HEK293T (cell line): ENCODE measurements at places on chromosomes 1 and 21.

- DNase-seq, result peak; percentile 58
Observed at GRCh38 chr1:183022202-183023145, 746 bp upstream of the LAMC1 start.

DNA sequence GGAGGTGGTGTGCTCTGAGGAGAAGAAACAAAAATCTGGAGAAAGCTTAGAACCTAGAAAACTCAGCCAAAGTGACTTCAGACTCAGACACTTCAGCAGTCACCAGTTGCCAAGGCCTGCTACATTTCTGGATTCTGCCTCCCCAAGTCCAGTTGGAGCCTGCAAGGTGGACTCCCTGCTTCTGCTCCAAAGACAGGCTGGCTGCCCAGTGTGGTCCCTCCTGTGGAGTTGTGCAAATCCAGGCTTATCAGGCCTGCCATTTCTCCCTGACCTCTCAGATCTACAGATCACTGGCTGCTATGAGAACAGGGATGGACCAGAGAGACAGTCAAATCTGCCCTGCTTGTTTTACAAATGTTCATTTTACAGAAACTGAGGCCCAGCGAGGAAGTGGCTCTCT lies 9.9 kb downstream of the CACHD1 start:
- no peak for DNase-seq

DNA sequence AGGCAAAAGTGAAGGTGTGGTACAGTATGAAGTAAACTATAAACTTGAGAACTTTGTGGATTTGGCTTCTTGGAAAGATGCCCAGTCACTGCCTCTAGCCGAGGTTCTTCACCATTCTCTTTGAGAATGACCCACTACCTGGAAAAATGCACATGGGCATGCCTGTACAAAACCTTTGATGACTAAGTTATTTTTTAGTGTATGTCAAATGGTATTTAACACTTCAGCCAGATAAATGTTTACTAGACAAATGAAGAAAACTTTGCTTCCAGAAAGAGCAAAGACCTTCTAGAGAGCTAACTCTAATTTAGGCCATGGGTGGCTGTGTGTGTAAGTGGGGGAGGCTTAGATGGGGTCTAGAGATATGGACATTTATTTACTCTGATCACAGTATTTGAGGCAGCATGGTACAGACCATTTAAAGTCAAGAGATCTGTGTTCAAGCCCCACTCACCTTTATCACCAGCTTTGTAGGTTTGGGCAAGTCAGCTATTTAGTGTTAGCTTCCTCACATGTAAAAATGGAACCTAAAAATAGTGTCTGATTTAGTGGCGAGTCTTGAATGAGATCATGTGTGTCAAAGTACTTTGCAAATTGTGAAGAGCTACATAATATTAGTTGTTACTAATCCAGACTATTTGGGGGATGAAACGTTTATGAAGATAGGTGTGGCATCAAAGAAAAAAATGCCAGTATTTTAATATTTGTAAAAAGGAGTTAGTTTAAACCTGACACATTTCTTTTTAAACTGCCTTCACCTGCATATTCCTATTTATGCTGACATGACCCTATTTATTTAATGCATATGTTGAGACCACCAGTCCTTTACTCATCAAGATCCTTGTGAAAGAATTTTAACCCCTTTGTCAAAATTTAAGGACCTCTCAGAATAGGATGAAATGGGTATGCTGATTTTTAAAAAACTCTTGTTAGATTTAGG lies 20.2 kb downstream of the NFYC start:
- no peak for DNase-seq

DNA sequence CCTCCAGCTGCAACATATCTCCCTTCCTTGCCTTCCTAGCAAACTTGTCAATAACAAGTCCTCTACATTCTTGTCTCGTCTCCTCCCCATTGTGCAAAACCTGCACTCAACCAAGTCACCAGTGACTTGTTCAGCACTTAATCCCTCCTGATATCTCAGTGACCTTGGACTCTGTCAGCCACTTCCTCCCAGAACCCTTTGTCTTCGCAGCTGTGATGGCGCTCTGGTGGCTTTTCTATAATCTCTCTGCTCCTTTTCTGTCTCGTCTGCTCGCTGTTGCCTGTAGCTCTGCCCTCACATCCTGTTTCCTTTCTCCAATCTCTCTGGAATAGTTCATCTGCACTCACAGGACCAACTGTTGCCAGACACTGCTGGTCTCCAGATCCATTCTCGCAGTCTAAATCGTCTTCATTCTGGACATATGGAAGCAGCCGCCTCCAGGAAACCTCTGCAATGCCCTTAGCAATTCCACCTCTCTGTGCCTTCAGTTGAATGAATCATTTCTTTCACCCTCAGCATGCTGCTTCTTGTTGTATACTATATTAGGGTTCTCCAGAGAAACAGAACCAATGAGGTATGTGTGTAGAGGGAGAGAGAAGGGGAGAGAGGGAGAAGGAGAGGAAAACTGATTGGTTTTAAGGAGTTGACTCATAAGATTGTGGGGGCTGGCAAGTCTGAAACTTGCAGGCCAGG lies 17.4 kb upstream of the IFNAR2 start:
- DNase-seq, result no peak

DNA sequence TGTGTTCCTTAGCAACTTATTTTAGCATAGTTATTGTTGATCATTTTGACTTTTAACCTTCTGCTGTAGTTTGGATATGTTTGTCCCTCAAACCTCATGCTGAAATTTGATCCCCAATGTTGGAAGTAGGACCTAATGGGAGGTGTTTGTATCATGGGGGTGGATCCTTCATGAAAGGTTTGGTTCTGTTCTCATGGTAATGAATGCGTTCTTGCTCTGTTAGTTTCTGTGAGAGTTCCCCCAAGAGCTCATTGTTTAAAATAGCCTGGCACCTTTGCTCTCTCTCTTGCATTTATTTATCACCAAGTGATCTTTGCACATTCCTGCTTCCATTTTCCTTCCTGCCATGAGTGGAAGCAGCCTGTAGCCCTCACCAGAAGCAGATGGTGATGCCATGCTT lies 372.1 kb upstream of the VAMP3 start:
- no peak for DNase-seq

- DNase-seq, result no peak
Observed at GRCh38 chr1:76428028-76428427, 353.5 kb downstream of the ST6GALNAC3 start.

DNA sequence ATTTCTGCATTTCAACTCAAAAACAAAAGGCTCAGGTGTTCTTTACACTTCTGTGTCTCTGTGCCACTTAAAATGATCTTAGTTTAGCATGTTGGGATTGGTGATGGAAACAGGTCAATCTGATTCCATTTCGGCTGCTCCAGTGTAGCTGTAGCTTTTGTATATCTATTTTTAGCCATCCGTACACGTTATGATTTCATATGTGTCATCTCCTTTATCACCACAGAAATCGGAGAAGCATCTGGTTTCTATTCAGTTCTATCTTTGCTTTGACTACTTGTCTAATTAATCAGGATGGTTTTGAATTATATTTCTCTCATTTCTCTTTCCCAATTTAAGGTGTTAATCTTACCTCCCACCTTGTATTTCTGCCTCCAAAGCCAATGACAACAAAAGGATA lies 41.1 kb downstream of the RGS21 start:
- no peak for DNase-seq

DNA sequence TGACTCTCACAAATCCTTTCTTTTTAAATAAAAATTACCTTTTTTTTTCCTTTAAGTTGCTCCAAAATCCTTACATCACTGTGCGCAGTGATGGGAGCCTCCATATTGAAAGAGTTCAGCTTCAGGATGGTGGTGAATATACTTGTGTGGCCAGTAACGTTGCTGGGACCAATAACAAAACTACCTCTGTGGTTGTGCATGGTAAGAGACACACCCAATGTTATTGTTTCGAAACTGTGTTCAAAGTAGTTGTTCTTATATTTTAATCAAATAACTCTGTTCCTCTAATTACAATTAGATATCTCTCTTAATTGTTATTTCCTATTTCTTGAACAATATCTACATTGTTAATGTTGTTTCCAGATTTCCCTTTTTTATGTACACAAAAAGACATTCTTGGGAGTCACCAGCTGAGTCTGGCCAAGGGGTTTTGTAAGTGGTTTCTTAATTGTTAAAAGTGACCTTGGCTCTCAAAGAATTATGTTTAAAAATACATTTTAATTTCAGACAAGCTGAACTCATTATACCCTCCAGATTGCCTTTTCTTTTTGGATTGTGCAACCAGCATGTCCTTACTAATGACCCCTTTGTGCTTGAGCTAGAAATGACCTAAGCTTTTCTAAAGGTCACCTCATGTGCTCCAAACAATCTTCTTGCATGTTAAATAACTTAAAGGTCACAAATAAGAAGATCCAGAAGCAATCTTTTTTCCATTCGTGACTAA lies 250.1 kb downstream of the HMCN1 start:
- no peak for DNase-seq

- DNase-seq, result no peak
Observed at GRCh38 chr1:183310753-183311479, 107.3 kb downstream of the NMNAT2 start.

GRCh38 chr1:234745276-234745675 lies 135.3 kb upstream of the IRF2BP2 start:
- no peak for DNase-seq

DNA sequence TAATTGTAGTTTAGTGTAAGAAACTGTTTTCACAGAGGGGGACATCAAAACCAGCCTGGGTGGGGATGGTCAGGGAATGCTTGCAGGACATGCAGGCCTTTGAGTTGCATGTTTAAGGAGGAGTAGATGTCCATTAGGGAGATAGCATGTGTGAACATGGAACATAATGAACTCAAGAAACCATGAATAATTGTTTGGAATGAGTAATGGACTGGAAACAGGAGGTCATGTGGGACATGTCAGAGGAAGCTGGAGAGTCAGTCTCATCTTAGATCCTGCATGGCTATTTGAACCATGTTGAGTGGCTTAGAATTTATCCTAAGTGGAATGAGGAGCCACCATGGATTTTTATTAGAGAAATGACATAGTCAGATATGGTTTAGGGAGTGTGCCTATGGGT lies 86.4 kb downstream of the RPE65 start:
- DNase-seq, result no peak

DNA sequence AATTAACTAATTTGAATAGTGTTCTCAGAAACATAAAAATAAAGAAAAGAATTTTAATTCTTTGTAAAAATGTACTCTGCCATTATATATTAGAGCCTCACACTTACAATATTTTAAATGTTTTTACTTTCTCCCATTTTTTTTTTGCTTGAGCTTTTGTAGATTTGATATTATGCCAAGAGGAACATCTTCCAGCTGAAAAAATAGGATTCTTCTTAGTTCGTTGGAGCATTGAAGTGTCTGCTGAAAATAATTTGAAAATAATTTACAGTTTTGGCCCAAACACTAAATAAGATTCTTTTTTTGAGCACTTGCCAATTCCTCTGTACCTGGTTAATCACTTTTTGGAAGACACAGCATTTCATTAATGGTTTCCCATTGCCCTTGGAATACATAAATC lies 175.0 kb upstream of the COL11A1 start:
- DNase-seq, result no peak

- no peak for DNase-seq
Observed at GRCh38 chr1:18929686-18930085, 26.8 kb downstream of the IFFO2 start.

- no peak for DNase-seq
Observed at GRCh38 chr1:5001466-5001865, 347.1 kb downstream of the AJAP1 start.

DNA sequence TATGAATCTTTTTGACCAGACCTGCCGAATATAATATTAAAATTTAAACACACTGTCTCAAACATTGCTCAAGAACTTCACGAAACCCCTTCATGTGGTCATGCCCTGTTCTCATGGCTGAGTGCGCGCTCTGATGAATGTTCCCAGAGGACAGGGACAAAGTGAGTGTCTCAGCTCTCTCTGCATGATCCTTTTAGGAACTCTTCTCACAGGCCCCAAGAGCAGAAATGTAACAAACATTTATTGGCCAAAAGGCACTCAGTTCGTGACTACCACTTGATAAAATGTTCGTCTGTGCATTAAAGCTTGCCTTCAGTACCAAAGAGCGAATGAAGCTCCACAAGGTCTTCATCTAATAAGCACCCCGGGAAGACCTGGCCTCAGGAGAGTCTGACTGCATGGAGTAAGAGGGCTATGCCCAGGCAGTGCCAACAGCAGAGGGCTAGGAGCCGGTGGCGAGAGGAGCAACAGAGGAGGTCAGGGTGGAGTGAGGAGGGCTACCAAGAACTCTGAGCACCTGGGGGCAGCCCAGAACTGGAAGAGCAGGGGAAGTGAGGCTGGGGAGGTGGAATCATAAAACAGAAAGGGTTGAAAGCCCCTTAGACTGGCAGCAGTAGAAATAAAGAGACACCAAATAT lies 171.1 kb downstream of the RHOU start:
- no peak for DNase-seq

GRCh38 chr1:36775716-36776115 lies 258.6 kb downstream of the GRIK3 start:
- DNase-seq, result no peak

DNA sequence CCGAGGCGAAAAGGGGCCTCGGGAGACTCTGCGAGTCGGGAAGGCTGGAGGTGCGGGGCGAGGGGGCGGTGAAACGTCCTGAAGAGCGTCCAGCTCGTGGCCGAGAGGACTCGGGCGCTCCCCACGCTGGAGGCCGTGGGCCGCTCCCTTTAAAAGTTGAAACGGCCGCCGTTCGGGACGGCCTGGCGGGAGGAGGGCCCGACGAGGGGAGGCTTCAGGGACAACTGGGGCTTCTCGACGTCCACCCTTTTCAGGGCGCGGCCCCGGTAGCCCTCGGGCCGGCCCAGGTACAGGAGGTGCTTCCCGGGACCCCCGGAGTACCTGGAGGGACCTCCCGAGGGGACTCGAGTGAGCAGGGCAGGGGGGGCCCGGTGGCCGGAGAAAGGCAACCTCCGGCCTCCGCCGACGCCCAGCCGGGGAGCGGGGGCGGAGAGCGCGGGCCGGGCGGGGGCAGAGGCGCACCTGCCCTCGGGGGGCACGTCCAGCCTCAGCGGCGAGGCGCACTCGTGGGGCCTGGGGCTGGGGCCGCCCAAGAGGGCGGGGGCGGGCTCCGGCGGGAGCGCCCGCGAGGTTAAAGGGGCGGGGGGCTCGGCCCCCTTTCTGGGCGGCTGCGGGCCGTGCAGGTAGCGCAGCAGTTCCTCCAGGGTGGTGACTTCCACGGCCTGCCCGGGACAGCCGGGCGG lies 14.0 kb downstream of the SEMA6C start:
- no peak for DNase-seq

- DNase-seq, result no peak
Observed at GRCh38 chr1:77534456-77534855, 148.0 kb downstream of the ZZZ3 start.

- DNase-seq, result no peak
Observed at GRCh38 chr1:165942062-165942461, 114.6 kb downstream of the UCK2 start.

- no peak for DNase-seq
Observed at GRCh38 chr1:184258525-184258924, 128.3 kb upstream of the C1orf21 start.

DNA sequence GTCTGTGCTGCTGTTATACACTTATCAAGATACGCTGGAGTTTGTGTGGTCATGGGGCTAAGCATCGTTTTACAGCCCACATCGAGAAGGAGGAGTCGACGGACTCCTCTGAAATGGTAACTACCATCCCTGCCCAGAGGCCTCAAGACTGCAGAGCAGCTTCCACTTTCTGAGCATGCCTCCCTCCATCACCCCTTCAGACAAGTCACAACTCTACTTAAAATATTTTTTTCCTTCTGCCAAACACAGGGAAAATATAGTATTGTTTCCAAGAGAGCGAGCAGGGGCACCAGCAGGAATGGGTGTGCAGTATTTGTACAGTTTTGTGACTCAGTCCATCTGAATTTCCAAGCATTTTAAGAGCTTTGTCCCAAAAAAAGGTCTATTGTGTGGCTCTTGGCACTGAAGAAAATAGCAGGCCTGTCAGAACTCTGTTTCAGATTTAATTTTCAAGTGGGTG lies 14.1 kb downstream of the EVA1C start:
- DNase-seq, result no peak

- DNase-seq, result no peak
Observed at GRCh38 chr1:22108339-22109105, 34.4 kb downstream of the WNT4 start.
